ENCODE measurements at places on chromosomes 1 and 21. TPM values are rescaled to one million over a fixed set of nuclear protein-coding genes. Genes with fewer than 3 reads are reported as not detected.

- no peak for DNase-seq
These were observed 27.8 kb upstream of the ZNF281 start for GRCh38 chr1:200437556-200438203.

- DNase-seq = no peak
These were observed 32.1 kb downstream of the SH3BGR start for GRCh38 chr21:39483917-39484316.

DNA sequence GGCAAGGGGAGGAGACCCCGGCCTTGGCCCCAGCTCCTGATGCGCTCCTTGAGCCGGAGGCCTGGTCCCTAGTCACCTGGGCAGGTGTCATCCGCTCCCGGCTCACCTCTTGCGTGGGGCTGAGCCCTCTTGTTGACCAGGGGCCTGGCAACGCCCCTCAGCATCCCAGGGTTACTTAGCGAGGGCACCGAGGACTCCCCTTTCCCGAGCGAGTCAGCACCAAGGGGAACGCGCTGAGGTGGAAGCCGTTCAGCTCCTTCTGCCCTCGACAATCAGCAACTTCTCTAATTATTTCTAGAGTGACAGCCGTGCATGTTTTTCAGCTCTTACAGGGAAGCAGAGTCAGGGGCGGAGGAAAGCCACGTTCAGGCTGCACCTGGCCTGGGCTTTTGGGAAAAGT is 522 bp downstream of the SLC45A1 start:
- no peak for DNase-seq

DNA sequence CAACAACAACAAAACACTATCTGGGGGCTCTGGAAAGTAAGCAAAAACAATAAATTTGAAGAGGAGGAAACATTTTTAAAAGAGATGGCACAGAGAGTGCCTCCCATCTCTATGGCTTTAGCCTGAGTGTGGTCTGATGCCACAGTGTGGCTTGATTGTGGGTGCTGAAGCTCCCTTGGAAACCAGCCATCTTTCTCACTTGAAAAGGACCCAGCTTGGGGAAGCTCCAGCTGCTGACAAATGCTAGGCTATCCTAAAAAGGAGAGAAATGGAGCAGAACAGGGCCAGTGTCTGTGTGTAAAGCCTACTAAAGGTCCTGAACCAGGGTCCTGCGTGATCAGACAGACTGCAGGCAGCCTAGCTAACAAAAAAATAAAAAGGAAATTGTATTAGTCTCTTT is 642.0 kb upstream of the PTBP2 start:
- DNase-seq = no peak

- no peak for DNase-seq
These were observed 25.6 kb downstream of the CLIC4 start for GRCh38 chr1:24770881-24771280.

- DNase-seq = no peak
These were observed 17.2 kb upstream of the PLA2G2E start for GRCh38 chr1:19940486-19941205.

- no peak for DNase-seq
These were observed 70.7 kb downstream of the SPATA46 start for GRCh38 chr1:162305969-162306368.

DNA sequence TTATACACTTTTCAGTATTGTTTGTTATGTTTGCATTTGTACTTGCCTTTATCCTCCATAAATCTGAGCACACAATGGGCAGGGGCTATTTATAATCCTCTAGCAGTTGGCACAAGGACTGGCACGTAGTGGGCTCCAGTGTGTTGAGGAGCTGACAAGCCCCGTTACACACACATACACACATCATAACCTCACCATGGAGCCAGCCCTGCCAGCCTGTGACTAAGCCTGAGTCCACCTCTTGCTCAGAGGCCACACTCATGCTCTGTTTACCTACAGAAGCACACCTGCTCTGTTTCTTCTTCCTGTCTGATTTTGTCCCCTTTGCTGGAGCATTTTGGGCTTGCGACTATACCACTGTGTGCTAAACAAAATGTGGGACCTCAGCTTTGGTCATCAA is 64.5 kb upstream of the SPATA6 start:
- no peak for DNase-seq

GRCh38 chr1:193040011-193040410 is 19.1 kb downstream of the UCHL5 start:
- DNase-seq = no peak

DNA sequence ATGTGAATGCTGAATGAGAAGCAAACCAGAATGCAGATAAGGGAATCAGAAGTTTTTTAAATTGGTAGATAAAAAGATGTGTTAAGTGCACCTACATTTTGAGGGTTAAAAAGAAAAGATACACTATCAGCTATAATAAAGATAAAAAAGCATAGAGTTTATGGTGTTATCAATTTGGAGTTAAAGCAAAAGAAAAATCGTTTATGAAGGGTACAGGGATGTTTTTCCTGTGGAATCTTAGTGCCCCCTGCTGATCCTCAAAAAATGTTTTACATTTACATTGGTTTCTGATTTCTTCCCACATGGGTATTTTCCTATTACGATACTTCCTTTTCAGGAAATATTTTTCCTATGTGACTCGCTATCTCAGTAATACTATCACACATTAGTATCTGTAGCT is 293.5 kb downstream of the MRPL39 start:
- no peak for DNase-seq

GRCh38 chr1:209646558-209646957 is 5.7 kb downstream of the LAMB3 start:
- DNase-seq = no peak

- no peak for DNase-seq
These were observed 254.0 kb downstream of the MATN1 start for GRCh38 chr1:30469426-30469825.

DNA sequence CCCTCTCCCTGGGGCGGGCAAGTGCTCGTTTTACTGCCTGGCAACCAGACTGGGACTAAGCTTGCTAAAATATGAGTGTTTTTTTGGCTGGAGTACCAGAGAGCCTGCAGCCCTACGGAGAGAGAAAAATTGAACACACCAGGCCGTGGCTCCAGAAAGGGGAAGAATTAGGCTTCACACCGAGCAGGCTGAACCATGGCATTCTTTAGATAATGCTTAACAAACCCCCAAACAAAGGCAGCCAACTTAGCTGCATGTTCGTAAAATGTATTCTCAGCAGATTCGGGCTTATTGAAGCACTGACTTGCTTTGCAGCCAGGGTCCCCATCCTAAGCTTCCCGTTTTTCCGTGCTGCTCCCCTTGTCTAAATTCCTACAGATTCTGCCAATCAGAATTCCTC is 76.6 kb downstream of the LMX1A start:
- no peak for DNase-seq

DNA sequence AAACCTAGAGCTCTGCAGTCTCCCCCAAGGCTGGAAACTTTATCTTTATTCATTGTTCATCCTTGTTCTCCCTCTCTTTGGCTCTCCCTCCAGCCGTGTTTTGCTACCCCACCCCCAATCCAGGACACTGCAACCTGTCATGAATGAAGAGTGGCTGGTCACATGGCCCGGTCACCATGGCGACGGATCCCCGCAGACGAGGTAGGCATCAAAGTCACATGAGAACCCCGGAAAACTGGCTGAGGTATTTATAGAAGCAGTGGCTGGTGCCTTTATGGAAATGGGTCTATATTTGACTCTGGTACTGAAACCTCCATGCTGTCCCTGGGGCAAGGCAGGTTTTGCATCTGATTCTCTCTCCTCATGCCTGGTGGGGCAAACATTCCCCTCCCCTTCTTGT is 13.4 kb upstream of the SLC6A17 start:
- DNase-seq = peak; percentile 64

- no peak for DNase-seq
These were observed 1.1 kb upstream of the ZNF496 start for GRCh38 chr1:247332623-247333361.

GRCh38 chr1:68204977-68205630 is 27.2 kb downstream of the WLS start:
- DNase-seq = no peak

Gene NPPB
- not detected for total RNA-seq

Gene MFAP2
- total RNA-seq = not detected

Gene CAMK1G
- total RNA-seq = not detected

Gene HPCAL4
- total RNA-seq = 0.47 TPM

Gene DAB1
- 0.10 TPM for total RNA-seq

Gene CELA3B
- not detected for total RNA-seq

Gene CR1L
- not detected for total RNA-seq

Measured in activated CD8-positive, alpha-beta T cell treated with anti-CD3 and anti-CD28 coated beads, Interleukin-2, amount 10 ng/mL, durations not matched to agents 7 days and 5 days (primary cell).